ENCODE measurements at places on chromosomes 1 and 21. TPM values are rescaled to one million over a fixed set of nuclear protein-coding genes. Genes with fewer than 3 reads are reported as not detected.

MEX3A gene
- 114 TPM for total RNA-seq

SUSD4 gene
- total RNA-seq = 0.56 TPM

TMEM234 gene
- total RNA-seq = 21.3 TPM

C1orf53 gene
- total RNA-seq = 3.1 TPM

U2AF1 gene
- 37.5 TPM for total RNA-seq

TNNT2 gene
- not detected for total RNA-seq

PLA2G2F gene
- total RNA-seq = not detected

TTC39A gene
- 1.7 TPM for total RNA-seq

PROK1 gene
- total RNA-seq = not detected

SLAMF1 gene
- not detected for total RNA-seq

GPR37L1 gene
- 0.05 TPM for total RNA-seq

DNA sequence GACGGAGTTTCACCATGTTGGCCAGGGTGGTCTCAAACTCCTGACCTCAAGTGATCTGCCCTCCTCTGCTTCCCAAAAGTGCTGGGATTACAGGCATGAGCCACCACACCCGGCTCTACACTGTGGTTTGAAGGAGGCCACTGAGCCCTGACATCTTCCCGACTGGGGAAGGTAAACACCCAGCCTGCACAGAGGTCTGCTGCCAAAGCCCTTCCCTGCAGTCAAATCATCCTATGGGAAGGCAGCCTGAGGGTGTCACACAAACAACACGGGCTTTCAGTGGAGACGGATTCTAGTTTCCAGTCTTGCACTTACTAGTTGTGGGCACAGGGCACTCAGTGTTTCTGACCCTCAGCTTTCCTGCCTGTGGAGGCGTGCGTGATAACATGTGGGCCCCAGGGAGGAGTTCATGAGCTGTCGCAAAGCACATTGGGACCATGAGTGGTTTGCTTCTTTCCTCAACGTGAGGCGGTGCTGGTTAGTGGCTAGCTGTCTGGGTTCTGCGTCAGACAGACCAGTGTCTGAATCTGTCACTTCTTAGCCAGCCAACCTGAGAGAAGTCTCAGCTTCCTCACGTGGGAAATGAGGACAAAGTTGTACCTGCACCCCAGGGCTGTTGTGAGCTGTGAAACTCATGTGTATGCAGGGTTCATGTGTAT is 21.5 kb upstream of the OPRD1 start:
- no peak for DNase-seq

GRCh38 chr1:183893561-183894289 is 88.8 kb downstream of the RGL1 start:
- no peak for DNase-seq

DNA sequence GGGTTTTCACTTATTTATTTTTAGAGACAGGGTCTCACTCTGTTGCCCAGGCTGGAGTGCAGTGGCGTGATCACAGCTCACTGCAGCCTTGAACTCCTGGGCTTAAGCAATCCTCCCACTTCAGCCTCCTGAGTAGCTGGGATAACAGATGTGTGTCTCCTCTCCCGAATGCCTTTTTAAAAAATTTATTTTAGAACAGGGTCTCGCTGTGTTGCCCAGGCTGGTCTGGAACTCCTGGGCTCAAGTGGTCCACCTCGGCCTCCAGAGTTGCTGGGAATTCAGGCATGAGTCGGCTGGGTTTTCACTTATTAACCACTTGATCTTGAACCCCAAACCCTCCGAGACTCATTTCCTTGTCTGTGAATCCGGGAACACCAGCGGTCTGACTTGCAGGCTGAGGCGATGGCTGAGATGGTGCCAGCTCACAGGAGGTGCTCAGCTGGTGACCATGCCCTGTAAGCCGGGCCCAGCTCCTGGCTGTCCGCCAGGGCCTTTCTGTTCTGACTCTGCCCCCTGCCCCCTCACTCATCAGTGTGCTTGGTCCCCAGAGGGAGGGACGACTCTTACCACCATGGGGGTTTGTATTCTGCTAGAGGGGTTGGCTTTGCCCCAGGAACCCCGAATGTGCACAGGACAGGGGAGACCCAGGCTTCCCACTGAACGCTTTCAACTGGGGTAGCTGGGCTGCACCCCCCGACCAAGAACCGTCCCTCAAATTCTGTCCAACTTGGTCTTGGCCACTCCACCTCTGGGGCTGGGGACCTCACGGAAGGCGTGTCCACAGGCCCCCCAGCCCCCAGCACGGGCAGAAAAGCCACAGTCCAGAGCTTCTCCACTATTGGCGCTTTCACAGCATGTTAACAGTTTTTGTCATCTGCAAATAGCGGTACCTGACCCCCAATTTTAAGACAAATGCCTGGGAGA is 22.5 kb downstream of the MMEL1 start:
- no peak for DNase-seq

GRCh38 chr1:29392036-29392435 is 155.7 kb downstream of the PTPRU start:
- DNase-seq = no peak

GRCh38 chr1:95117207-95118066 is at the start of gene TLCD4:
TLCD4 (plus strand) TSS chr1:95117355; CDS start chr1:95143902, 26,547 bp downstream.
- DNase-seq = peak; percentile 56

GRCh38 chr1:66317248-66317515 is 216.8 kb upstream of the SGIP1 start:
- no peak for DNase-seq
